GM19239 (cell line): ENCODE measurements at places on chromosomes 6 and 20.
A peak's percentile ranks its signal among the peaks of the same experiment; 100 is the strongest.

GRCh38 chr20:49285813-49286494 is 8.1 kb upstream of the ZNFX1 start:
- no peak for DNase-seq

GRCh38 chr6:118725944-118726343 is 74.6 kb upstream of the CEP85L start:
- no peak for DNase-seq

GRCh38 chr20:48550814-48551213 is 277.0 kb downstream of the PREX1 start:
- DNase-seq, result no peak

GRCh38 chr20:63508072-63508768 is 9.3 kb upstream of the EEF1A2 start:
- DNase-seq, result no peak

GRCh38 chr20:17916433-17916891 is 52.1 kb downstream of the SNX5 start:
- no peak for DNase-seq

DNA sequence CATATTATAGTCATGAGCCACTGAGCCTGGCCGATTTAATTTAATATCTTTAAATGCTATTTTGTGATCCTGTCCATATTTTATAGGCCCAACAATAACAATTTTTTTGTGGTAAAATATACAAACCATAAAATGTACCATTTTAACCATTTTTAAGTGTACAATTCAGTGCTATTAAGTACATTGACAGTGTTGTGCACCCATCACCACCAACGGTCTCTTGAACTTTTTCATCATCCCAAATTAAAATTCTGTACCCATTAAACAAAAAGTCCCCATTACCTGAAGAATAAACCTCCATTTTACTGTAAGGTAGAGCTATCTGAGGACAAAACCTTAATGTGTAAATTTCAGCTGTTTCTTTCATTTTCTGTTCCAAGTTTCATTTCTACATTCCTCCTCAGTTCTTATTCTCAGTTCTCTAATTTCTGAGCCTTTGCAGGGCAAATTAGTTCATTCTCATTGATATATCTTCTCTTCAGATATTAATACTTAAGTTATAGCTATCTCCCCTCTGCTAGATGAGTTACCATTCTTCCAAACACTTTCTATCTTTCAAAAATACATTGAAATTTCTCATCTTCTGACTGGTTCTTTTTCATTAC is 10.3 kb downstream of the MTO1 start:
- DNase-seq, result peak; percentile 35

- DNase-seq, result no peak
Measured at GRCh38 chr20:60283281-60283680, 325.1 kb downstream of the CDH26 start.

DNA sequence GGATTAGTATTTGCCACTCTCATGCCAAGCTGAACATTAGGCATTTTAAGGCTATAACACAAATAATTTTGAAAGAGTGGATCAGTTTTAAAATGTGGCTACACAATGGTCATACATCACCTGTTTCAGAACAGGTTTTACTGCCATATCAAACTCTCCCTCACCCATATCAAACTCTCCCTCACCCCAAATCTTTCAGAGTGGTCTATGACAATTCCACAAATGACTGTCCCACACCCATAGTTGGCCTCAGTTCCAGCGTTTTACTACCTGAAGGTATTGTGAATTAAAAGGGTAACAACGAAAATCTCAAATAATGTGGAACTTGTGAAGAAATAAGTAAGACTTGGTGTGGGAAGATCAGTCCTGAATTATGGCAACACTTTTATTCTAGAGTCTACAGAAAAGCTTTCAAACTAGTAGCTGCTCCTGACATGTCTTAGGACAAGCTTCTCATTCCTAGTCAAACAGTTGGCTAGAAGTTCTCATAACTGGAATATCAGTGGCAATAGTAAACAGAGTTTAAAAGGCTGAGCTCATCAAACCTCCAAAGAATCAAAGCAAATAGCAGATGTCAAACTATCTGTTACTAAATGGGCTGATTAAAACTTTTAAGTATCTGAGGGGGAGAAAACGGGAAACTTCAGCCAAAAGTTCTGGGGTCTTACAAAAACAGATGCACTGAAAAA is 52.4 kb downstream of the MAP3K7 start:
- no peak for DNase-seq

DNA sequence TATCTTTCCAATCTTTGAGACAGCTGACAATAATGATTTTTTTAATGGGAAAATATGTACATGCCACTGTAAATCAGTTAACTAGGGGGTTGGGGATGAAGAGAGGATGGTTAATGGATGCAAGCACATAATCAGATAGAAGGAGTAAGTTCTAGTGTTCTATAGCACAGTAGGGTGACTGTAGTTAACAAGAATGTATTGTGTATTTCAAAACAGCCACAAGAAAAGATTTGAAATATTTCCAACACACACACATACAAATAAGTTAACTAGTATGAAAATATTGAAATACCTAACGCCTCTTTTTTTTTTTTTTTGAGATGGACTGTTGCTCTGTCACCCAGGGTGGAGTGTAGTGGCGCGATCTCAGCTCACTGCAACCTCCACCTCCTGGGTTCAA is 153.4 kb upstream of the SALL4 start:
- DNase-seq, result no peak

DNA sequence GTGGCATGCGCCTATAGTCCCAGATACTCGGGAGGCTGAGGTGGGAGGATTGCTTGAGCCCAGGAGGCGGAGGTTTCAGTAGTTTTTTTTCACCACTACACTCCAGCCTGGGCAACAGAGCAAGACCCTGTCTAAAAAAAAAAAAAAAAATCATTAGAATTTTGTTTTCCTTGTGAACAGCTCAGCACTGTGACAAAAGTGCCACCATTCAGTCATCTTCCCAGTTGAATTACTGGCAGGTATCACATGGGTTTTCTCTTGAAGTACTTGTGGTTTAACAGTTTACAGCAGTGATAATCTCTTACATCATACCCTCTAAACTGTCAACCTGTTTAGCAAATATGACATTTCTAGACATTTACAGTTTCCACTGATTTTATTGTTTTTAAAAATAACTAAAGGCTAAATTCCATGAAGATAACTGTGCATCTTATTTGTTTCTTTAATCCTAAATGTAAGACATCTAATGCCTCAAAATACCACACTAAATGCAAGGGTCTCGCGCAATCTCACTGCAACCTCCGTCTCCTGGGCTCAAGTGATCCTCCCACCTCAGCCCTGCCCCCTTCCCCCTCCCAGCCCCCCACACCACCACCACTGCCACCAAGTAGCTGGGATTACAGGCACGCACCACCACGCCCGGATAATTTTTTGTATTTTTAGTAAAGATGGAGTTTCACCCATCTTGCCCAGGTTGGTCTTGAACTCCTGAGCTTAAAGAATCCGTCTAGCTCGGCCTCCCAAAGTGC is 7.0 kb downstream of the TRPC4AP start:
- no peak for DNase-seq

DNA sequence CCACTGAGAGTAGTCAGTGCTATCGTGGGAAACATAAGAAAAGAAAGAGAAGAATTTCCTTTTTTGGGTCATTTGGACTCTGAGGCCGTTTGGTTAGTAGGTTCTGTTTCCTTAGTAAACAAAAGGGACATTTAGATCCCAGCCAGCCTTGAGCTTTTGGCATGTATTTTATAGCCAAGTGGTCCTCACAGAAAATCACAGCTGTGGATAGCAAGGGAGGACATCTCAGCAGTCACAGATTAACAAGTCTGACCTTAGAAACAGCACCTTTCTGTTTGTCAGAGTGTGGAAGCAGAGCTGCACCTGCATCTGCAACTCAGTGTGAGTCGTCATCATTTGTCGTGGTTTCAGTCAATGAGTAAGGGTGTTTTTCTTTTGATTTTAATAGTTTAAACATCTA is 40.5 kb downstream of the FAM120B start:
- peak; percentile 15 for DNase-seq

- DNase-seq, result no peak
Measured at GRCh38 chr6:168132531-168133167, 53.6 kb upstream of the FRMD1 start.

GRCh38 chr20:39825524-39825923 is 863.4 kb downstream of the DHX35 start:
- DNase-seq, result no peak

DNA sequence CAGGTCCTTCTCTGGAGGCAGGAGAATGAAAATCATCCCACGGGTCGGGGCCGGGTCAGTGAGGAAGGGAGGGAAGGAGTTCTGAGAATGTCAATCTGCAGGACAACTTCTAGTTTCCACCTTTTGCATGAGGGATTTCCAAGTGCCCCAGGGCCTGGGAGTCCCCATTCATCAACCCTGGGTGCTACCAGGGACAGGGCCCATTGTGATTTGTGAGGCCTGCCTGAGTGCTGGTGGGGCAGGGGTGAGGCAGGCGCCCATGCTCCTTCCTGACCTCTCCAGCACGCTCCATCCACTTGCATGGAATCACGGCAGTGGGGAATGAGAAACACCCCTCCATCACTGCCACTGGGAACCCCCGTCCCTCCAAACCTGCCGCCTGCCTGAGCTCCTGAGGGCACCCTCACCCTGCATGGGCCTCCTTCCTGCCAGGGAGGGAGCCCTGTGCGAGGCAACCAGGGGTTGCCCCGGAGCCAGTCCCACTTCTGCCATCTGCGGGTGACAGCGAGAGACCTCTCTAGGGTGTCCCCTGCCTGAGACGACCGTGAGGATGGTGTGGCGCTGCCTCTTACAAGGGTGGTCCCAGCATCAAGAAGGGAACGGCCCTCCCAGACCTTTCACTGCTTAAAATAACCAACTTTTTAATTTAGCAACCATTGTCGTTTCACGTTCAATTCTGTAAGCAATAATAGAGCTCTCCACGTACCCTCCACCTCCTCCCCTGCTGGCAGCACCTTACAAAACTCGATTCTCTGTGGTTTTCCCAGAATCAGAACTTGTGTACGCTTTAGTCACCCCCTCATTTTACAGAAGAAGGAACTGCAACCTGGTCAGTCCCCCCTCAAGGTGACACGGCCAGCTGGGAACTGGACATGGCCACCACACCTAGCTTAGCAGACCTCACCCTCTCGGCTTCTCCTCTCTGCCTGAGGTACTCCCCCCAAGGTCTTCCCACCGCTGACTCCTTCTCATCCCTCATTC is 28.6 kb downstream of the PMEPA1 start:
- no peak for DNase-seq

- no peak for DNase-seq
Measured at GRCh38 chr20:33145521-33145920, 22.4 kb upstream of the BPIFA2 start.

GRCh38 chr6:128617285-128617684 is 96.9 kb upstream of the PTPRK start:
- DNase-seq, result no peak

DNA sequence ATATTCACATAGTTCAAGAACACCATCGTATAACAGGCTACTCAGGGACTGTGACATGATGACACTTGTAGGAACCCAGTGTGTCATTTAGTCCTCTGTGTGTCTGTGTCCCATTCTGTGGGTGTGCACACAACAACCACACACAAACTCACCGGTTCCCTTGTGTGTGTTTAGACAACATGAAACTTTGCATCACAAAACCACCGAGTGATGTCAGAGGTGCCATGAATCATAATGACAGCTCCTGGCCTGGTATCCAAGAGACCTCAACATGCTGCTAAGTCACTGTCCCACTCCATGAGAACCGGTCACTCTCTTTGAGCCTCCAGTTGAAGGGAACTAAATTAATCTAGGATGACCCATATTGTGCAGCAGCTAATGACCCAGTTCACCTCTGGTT is 421.3 kb downstream of the PREX1 start:
- no peak for DNase-seq

- DNase-seq, result no peak
Measured at GRCh38 chr20:52219441-52219840, 27.9 kb upstream of the ZFP64 start.

- no peak for DNase-seq
Measured at GRCh38 chr20:53448875-53449274, 144.8 kb downstream of the ZNF217 start.

DNA sequence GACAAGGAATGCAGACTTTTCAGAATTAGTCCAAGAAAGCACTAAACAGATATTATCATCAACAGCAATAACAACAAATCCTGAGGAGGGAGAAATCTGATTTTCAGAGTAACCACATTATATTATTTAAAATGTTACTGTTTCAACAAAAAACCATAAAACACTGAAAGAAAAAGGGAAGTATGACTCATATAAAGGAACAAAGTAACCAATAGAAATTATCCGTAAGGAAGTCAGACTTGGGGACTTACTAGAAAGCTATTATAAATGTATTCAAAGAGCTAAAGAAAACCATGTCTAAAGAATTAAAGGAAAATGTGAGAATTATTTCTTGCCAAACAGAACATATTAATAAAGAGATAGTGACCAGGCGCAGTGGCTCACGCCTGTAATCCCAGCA is 98.1 kb downstream of the MYLK4 start:
- no peak for DNase-seq

DNA sequence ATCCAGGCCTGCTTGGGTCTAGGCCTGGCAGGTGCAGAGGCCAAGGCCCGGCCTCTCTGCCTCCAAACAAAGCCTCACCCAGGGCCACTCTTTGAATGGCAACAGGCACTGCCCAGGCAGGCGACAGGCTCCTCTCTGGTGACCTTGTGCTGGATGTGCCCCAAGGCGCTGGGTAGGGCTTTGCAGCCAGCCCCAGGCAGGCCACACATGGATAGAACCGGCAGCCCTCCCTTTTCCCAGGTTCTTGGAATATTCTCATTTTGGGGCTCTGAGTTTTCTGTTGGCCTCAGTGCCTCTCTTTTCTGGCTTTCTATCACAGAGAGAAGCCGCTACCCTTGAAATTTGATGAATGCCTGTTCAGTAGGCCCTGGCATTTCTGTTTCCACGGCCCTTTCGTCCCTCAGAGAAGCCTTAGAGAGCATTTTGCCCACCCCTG is 18.9 kb downstream of the PKIG start:
- no peak for DNase-seq

- no peak for DNase-seq
Measured at GRCh38 chr6:75145976-75146375, 59.9 kb downstream of the COL12A1 start.

- DNase-seq, result no peak
Measured at GRCh38 chr6:32895006-32895345, 41.0 kb downstream of the PSMB9 start.
